ENCODE measurements at places on chromosomes 3 and 15.

DNA sequence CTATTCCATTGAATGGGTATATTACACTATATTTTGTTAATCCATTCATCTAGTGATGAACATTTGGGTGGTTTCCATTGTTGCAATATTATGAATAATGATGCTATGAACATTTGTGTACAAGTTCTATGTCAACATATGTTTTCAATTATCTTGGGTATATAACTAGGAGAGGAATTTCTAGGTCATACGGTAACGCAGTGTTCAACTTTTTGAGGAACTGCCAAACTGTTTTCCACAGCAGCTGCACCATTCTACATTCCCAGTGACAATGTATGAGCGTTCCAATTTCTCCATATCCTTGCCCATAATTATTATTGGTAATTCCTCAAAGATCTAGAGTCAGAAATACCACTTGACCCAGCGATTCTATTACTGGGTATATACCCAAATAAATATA lies 24.1 kb upstream of the RORA start:
- DNase-seq, result no peak

DNA sequence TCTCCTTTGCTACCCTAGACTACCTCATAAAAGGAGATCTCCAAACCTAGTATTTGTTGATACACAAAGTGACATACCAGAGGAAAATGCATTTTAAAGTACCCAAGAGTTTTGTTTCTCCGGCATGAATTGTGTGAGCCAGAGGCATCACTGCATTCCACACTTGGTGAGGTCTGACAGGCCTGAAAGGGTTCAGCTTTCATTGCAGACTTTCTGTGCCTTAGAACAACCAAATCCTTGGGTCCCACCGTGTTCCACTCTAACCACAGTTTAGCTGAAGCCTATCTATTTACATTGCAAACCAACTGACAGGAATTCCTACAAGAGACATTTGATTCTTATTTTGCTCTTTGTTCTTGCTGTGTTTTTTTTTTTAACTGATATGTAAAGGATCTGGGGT lies 21.0 kb upstream of the EID1 start:
- DNase-seq, result no peak

GRCh38 chr15:94414916-94415315 lies 183.6 kb downstream of the MCTP2 start:
- no peak for DNase-seq

DNA sequence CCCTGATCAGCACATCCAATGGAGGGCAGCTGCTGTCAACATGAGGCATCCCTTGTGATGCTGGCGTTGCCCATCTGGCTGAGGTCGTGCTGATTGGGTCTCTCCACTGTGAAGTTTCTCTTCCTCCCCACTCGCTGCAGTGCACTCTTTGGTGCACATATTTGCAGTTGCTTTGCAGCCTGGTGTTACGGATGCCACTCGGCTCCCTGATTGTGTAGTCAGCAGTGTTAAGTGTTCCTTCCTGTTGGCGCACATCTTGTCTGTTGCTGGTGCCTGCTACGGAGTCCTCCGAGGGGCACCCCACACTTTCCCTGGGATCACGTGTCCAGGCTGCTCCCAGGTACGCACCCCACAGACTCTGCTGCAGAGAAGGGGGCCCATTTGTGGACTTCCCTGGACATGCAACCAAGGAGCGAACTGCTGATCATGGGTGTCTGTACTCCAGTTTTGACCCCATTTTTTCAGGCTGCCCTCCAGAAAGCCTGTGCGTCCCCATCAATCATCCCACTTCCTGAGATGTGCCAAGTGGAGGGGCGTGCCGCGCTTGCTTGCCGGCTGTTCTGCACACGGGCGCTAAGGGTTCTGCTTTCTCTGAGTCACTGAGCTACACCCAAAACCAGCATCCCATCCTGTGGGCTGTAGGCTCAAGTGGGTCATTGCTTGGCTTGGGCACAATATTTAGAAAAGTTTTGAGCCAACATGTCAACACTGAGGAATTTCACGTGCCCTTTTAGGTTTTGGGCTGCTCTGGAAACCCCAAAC lies 98.6 kb downstream of the FBLN2 start:
- no peak for DNase-seq

DNA sequence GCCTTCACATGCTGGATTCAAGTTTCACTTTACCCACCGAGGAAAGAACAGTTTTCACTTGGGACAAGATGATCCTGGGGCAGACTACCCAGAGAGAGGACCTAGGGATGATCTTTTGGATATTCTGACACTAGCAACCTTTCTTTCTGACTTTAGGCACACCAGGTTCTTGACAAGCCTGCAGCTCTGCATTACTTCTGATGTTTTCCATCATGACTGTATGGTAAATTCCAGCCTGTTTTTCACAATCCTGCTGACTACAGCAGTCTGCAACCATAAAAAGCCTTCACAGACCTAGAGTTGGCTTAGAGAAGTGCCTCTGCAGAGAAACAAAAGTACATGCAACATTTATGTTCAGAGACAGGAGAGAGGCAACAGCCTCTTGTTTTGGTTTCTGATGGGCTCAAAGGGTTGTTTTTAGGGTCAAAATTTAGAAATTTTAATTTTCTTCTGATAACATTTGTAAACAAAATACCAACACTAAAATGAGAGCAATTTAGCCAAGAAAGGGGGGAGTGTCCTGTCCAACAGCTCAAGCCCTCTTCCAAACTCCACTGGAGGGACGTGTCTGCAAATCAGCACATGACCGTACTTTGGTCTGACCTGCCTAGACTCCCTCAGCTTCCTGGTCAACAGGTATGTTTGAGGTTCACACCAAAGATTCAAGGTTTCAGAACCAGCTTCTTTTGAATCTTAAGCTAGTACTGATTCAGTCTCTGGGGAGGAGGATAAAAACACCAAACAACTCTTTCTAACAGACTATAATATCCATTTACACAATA lies 799 bp downstream of the ABI3BP start:
- DNase-seq, result no peak

- no peak for DNase-seq
Measured at GRCh38 chr3:182713743-182714517, 79.4 kb upstream of the ATP11B start.

DNA sequence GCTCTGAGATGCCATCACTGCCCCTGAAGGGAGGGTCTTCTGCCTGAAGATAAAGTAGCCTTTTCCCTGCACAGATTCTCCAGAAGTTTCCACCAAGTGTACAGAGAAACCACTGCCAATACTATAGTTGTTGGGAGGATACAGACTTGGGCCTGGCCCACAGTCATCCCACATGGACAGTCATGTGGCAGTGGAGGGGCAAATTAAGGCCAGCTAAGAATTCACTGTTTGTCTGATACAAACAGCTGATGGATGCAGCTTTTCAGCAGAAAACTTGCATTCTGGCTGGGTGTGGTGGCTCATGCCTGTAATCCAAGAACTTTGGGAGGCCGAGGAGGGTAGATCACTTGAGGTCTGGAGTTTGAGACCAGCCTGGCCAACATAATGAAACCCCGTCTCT lies 22.1 kb downstream of the HOMER2 start:
- no peak for DNase-seq

GRCh38 chr3:86774082-86774691 lies 216.8 kb downstream of the VGLL3 start:
- peak; percentile 62 for DNase-seq

GRCh38 chr15:28456476-28457395 lies 76.0 kb downstream of the GOLGA8G start:
- DNase-seq, result no peak

- DNase-seq, result peak; percentile 93
Measured at GRCh38 chr15:74317820-74318375, 49.5 kb downstream of the CYP11A1 start.

GRCh38 chr15:66570327-66570726 lies 4.5 kb upstream of the LCTL start:
- no peak for DNase-seq

GRCh38 chr3:110178965-110179364 lies 841.6 kb upstream of the DPPA4 start:
- DNase-seq, result no peak

- DNase-seq, result no peak
Measured at GRCh38 chr15:31271711-31272557, 54.7 kb upstream of the KLF13 start.

DNA sequence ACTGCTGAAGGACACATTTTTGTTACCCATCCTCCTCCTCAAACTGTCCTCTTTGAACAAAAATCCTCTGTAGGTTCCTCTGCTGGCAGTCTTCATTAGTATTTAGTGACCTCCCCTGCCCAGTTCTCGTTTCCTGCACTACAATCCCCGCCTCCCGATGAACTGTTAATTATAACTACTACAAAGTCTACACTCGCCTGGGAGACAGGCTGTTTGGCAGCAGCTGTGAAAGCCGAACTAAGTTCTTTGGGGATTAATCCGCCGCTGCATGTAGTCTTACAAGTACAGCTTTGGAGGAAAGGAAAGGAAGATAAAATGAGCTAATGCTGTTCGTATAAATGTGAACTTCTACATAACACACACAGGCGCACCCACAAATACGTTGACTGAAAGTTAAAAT lies 160.0 kb upstream of the WNT5A start:
- DNase-seq, result no peak

DNA sequence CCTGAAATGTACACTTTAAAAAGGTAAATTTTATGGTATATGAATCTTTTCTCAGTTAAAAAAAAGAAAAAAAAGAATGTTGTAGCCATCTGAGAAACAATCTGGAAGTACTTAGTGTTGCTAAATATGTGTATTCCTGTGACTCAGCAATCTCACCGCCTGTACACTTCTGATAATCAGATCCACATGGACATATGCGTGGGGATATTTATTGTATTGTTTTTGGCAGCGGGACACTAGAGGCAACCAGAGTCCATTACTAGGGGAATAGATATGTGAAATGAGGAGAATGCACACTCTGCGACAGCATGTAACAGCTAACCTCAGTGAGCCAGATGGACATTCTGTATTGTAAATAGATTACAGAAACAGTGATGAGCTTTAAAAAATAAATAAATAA lies 65.4 kb downstream of the AQP9 start:
- no peak for DNase-seq

DNA sequence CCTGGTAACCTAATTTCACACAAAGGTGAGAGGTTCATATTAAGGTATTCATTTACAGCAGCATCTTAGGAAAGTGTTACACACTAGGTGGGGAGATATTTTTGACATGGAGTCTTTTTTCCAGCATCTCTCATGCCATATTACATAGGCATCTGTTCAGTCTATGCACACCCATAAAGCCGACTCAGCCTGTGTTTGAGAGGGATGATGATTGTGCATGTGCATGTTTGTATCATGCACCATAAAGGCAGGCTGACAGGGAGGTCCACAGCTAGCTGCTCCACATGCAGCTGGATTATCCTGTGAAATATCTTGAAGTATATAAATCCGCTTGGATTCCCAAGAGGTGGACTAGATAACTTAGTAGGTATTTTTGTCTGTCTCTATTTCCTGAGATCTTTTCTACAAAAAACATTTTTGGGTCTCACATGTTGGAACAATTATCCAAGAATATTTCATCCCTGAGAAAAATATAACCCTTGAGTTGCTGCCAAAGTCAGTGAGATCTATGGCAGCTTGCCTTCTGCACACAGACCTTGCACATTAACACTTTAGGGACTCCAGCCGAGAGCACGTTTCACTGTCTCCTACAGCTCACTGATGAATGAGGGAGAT lies 288.4 kb upstream of the DPH6 start:
- no peak for DNase-seq

DNA sequence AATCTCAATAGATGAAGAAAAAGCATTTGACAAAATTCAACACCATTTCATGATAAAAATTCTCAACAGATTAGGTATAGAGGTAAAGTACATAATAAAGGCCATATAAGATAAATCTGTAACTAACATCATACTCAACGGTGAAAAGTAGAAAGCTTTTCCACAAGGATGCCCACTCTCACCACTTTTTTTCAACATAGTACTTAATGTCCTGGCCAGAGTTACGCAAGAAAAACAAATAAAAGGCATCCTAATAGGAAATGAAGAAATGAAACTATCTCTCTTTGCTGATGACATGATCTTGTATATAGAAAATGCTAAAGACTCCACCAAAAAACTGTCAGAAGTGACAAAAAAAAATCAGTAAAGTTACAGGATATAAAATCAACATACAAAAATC lies 33.0 kb downstream of the THBS1 start:
- DNase-seq, result no peak

GRCh38 chr15:29270169-29270955 lies 740 bp upstream of the NSMCE3 start:
- DNase-seq, result no peak
